Activated CD8-positive, alpha-beta memory T cell treated with anti-CD3 and anti-CD28 coated beads for 1 hour (primary cell): ENCODE measurements at places on chromosomes 16 and 17.

- DNase-seq, result no peak
Observed at GRCh38 chr16:13070268-13070667, 168.9 kb downstream of the SHISA9 start.

DNA sequence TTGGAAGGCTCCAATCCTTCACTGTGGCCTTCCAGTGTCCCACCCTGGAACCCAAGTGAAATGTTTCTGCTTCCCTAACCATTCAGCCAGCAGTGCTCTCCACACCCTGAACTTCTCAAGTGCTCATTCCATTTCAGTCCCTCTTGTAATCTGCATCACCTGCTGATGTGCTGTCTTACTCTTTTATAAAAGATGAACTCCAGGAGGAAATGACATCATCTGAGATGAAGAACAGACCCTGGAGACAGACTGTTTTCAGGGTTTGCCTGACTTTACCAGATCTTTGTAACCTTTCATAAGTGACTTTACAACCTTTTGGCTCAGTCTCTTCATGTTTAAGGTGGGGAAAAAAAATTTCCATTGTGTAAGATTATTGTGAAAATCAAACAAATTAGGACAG lies 61.3 kb downstream of the CNTNAP4 start:
- DNase-seq, result no peak

DNA sequence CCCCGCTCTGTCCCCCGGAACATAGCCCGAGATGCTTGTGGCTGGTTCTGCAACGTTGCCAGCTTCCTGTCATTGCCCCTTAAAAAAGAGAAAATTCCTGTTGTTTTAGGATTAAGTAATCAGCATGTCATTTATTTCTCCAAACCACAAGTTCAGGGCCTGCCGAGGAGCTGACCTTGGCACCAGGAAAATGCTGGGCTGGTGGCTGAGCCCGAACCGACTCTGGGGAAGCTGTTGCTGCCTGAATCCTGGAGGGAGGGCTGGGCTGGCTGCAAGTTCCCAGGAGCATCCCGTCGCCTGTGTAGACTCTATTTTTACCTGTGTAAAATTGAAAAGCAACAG lies 130.9 kb upstream of the FOXF1 start:
- no peak for DNase-seq

DNA sequence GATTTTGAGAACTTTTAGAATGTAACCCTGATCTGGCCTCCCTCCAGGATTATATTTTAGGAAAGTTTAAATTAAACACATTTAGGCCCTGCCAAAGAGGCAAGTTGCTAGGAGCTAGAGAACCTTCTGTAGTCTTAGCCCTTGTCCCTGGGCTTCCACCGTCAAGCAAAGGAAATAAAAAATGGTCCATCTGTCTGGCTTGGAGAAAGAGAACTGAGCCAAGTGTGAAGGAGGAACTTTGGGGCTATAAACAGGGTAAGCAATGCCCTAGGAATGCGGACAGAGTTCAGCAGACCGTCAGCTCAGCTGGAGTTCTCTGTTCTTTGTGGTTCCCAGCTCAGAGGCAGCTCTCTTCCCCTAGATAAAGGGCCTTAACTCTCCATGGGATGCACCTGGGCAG lies 29.6 kb downstream of the RCVRN start:
- no peak for DNase-seq

DNA sequence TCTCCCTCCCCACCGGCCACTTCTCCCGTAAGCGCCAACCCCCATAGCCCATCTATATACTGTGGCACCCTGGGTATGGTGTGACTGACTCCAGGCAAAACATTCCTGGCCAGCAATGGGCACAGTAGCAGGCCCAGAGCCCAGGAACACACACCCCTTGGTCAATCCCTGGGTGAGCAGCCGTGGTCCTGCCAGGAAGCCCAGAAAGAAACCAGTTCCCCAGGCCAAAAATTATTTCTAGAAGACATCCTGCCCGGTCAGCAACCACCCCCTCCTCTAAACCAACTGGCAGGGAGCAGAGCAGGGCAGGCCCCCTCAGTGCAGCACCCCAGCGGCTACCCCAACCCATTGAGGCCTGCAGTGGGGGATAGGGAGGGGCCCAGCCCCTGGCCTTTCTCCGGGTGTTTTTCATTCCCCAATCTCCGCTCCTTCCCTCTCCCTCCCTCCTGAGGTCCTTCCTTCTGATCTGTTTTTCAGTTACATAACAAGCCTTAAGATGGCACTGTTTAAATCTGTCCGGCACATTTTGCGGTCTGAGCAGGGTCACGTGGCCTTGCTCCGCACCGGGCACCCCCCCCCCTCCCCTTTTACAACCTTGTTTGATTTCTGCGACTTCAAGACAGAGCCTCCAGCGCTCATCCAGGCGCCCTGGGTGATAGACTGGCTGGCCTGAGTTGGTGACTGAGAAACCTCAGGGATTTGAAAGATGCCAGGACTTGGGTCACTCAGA lies 2.0 kb downstream of the NPTX1 start:
- no peak for DNase-seq

DNA sequence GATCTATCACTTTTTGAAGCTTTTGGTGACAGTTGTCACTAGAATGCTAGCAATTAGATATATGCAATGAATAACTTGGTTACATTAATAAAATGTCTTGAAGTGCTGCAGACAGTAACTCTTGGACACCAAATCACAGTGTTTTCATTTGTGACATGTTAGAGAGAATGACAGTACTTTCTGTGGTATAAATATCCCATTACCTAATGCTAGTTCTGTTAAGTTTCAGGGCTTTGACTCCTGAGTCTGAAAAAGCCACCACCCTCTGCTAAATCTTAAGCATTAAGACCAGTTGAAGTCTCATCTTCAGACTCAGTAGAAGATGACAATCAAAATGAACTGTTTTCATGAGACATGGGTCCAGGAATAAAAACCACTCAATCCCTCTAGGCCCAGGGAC lies 10.6 kb upstream of the CPHXL2 start:
- DNase-seq, result no peak

DNA sequence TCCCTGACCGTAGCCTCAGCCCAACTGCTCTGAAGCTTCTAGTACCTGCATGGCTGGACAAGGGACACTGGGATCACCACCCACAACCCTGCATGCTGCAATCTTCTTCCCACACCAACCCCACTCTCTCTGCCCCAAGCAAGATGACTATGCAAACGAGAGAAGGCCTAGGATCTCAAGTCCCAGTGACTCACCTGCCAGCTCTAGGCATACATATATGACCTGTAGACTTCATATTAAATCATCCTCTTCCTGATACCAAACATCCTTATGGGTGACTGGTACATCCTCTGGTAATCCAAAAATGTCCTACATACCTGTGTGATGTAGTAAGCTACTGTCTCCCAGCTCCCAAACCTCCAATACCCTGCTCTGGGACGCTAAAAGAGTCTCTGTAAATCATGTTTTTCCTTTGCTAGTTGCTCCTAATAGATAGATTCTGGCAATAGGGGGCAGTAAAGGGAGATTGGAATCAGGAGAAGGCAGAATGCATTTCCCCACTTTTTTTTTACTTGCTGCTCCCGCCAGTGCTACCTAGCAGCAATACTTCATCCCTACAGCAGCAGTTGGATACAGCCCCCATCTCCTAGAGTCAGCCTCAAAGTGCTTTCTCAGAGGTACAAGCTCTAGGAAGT lies 43.4 kb upstream of the SOX9 start:
- no peak for DNase-seq

GRCh38 chr17:82949361-82949760 lies 109.5 kb upstream of the ZNF750 start:
- no peak for DNase-seq

DNA sequence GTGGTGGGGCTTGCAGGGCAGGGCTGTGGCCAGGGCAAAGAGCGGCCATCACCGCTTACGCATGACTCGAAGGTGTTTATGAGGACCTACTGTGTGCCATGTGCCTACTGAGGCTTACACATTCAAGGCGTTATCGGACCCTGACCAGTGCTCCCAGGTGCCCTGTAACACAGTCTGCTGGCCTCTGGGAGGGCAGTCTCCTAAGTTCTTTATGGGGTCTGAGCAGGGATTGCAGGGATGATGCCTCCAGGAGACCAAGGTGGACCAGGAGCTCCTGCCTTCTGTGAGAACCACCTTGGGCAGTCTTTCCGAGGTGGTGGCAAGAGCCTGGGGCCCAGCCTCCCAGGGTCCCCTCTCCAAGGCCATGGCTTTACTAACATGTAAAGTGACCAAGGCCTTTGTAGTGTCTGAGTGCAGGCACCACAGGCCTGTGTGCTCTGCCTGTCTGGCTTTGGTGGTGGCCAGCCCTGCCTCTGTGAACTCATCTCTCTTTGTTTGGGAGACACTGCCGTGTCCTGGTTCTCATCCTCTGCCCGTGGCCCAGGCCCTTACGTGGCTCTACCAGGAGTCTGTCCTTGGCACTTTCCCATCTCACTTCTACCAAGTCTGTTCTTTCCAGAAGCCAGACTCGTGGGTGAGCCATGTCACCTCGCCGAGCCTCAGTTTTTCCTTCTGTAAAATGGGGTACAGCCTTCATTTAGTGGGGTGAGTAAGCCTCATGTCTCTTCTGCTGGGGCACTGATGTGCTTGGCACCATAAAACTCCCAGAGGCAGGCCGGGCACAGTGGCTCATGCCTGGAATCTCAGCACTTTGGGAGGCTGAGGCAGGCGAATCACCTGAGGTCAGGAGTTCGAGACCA lies 3.4 kb upstream of the SYNGR2 start:
- DNase-seq, result no peak

DNA sequence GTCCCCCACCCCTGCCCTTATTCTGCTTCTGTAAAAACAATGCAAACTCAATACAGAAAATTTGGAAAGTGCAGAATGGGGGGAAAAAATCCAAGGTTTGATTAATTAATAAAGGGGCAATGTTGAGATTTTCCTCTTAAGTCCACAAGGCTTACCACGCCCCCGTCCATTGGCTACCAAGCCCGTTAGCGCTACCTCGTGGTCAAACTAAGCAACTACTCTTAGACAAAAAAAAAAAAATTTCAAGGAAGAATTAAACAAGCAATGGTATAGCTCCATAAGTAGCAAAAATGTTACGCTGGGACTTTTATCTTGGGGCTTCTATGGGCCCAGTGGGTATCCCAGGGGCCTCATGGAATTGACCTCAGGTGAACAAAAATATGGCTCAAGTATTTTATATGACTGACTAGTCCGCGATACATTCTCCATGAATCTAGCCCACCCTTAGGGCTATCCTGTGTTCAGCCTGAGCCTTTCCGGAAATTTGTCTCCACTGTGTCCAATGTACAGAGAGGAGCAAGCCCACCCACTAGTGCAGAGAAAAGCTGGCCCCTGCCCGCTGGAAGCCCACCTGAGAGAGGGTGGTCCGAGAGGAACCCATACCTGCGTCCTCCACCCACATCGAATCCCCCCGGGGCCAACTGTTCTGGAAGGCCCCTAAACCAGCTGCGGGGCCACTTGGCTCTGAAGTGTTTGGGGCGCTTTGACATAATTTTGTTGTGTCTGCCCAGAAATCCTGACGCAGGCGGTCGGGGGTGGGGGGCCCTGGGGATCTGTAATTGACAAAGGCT lies 19.1 kb upstream of the TEX2 start:
- no peak for DNase-seq
